ENCODE measurements at places on chromosomes 3 and 15. TPM values are rescaled to one million over a fixed set of nuclear protein-coding genes. Genes with fewer than 3 reads are reported as not detected.

DNA sequence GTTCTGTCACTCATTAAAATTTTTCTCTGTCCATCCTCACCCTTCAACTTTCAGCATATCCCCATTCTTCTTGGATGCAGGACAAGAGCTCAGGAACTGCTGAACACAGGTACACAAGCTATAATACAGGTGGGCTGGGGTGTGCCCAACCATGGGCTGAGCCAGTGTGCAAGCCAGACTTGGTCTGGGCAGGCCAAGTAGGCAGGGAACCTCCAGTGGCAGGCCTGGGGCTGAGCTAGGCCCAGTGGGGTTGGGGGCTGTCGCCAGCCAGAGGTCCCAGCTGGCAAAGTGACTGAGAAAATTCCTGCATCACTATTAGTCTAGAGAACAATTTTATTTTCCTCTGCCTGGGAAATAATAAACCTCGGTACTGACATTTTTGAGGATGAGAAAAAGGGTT is 202.9 kb downstream of the LRRC3B start:
- H3K4me1 ChIP-seq = no peaks in the 10 kb centered on the region
- H3K4me3 ChIP-seq = no peak overlapping the region
- H3K27ac ChIP-seq = no peak overlapping the region
- H3K36me3 ChIP-seq = no peaks in the 10 kb centered on the region
- DNase-seq = no peak

The TRPM1 gene
- total RNA-seq = not detected

The TMCO5A gene
- total RNA-seq = not detected

- H3K27me3 ChIP-seq = no peaks in the 10 kb centered on the region
- no peak overlapping the region for H3K27ac ChIP-seq
- no peaks in the 10 kb centered on the region for H3K36me3 ChIP-seq
- DNase-seq = no peak
These were observed 96.7 kb upstream of the PLXNA1 start for GRCh38 chr3:126886217-126886616.

GRCh38 chr3:105324951-105325350 is 41.8 kb upstream of the ALCAM start:
- no peak overlapping the region for H3K27ac ChIP-seq
- DNase-seq = no peak
- H3K4me3 ChIP-seq = no peak overlapping the region
- H3K4me1 ChIP-seq = no peaks in the 10 kb centered on the region

The PARP15 gene
- 6.1 TPM for total RNA-seq

DNA sequence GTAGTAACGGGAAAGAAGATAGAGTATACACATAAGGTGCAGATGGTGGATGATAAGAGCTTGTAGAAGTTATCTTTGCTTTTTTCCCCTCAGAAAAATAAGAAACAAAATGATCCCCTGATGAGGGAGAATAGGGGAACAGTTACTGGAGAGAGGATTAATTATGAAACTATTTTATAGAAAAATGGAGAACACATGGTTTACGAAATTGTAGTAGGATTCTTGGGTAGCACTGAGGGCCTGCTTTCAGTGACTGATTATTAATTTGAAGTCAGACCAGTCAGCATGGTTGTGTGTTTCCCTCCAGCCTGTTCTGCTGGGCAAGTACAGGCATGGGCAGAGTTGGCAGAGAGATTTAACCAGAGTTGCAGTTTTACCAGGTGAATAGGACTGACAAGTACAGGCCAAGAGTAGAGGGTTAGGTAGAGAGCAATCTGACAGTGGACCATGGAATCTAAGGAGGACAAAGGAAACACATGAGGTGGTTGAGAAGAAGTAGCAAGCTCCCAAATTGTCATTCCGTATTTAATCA is 5.9 kb downstream of the SLC49A4 start:
- H3K27me3 ChIP-seq = no peaks in the 10 kb centered on the region
- H3K4me3 ChIP-seq = no peak overlapping the region
- no peak for DNase-seq
- H3K27ac ChIP-seq = no peak overlapping the region
- no peaks in the 10 kb centered on the region for H3K36me3 ChIP-seq

GRCh38 chr3:117355566-117355965 is 646.0 kb downstream of the TUSC7 start:
- H3K27ac ChIP-seq = no peak overlapping the region
- no peaks in the 10 kb centered on the region for H3K27me3 ChIP-seq
- H3K36me3 ChIP-seq = no peaks in the 10 kb centered on the region

The CFAP100 gene
- 31.9 TPM for total RNA-seq

The NR2F2 gene
- total RNA-seq = 73.5 TPM

The KIF15 gene
- total RNA-seq = 4.0 TPM

- peak overlapping the region; percentile 71 for H3K27ac ChIP-seq
- no peaks in the 10 kb centered on the region for H3K27me3 ChIP-seq
- no peaks in the 10 kb centered on the region for H3K36me3 ChIP-seq
- H3K4me3 ChIP-seq = peak overlapping the region; percentile 94
- H3K4me1 ChIP-seq = peaks cover 3% of the 10 kb centered on the region
These were observed 401 bp downstream of the RAMAC start for GRCh38 chr15:82986442-82986780.

- no peak overlapping the region for H3K4me3 ChIP-seq
- H3K27ac ChIP-seq = no peak overlapping the region
- H3K27me3 ChIP-seq = no peaks in the 10 kb centered on the region
- H3K4me1 ChIP-seq = no peaks in the 10 kb centered on the region
- no peak for DNase-seq
These were observed 19.9 kb downstream of the SQOR start for GRCh38 chr15:45654749-45655148.

The SLC25A26 gene
- total RNA-seq = 18.0 TPM

The SPTBN5 gene
- total RNA-seq = 2.0 TPM

- H3K36me3 ChIP-seq = no peaks in the 10 kb centered on the region
- H3K4me1 ChIP-seq = no peaks in the 10 kb centered on the region
These were observed 175.7 kb upstream of the ADAMTS9 start for GRCh38 chr3:64863226-64864212.

DNA sequence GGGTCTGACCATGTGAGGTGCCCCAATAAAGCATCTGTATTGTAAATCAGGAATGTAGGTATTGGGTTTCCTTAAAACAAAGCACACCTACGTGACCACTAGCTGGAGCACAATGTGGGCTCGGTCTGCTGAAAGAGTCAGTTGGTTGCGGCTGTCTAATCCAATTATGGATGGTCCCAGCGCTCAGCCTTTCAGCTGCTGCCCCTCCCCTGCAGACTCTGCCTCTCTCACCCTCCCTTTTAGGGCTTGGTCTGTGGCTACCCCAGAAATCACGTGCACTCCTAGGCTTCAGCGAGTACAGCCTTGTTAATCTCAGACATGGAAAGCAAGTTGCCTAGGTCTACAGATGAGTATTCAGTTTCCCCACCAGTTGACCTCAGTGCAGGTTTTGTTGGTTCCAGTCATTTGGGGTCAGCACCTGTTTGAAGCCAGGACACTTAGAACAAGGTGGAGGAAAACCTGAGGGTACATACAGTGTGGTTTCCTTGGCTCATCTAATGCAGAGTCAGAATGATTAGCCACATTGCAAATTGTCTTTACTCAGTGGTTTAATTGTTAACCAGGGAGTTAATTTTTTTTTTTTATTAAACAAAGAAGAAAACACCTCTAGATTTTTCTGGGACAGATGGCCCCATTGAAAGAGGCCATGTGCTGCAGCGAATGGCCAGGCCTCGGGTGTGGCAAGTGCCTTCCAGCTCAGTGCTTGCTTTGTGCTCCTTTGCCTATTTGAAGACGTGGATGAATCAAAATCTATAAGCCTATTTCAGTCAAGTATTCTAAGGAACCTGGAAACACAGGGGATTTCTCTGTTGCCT is 137.7 kb downstream of the IGF1R start:
- no peak overlapping the region for H3K4me3 ChIP-seq
- H3K27me3 ChIP-seq = no peaks in the 10 kb centered on the region
- no peaks in the 10 kb centered on the region for H3K36me3 ChIP-seq
- H3K4me1 ChIP-seq = peaks cover 31% of the 10 kb centered on the region

GRCh38 chr15:74405823-74406222 is 27.9 kb downstream of the SEMA7A start:
- no peak for DNase-seq
- H3K4me1 ChIP-seq = no peaks in the 10 kb centered on the region
- no peak overlapping the region for H3K4me3 ChIP-seq
- H3K27ac ChIP-seq = no peak overlapping the region

DNA sequence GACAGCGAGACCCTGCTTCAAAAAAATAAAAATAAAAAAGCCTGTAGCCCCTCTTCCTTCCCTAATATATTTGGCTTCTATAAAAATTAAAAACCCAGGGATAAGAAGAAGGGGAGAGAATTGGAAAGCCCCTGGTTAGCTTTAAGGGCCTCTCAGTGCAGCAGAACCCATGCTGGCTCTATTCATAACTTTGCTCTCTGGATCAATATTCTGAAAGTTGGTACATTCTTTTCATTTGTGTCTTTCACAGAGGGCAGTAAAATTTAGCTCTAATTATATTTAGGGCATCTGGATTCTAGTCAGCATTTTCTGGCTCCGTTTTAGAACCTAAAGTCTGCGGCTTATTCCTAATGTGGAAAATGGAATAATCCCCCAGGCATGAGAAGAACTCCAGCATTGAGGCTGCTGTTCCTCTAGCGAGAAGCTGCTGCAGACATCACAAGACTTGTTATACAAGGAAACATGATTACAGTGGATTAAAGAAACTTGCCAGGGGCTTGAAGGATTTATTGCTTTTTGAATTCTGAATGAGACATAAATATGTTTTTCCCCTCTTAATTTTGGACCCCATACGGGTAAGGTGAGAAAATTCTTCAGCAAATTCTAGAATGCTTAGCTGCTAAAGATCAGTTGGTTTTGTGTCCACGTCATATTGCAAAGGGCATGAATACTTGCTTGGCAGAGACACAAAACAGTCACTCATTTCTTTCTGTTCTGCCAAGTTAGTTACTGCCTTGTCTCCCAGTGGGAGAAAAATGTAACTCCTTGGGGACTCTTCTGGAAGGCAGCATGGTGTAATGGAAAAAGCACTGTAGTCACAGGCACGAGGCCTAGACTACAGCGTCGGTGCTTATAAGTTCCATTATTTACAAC is 177.7 kb downstream of the VGLL4 start:
- H3K36me3 ChIP-seq = peaks cover 6% of the 10 kb centered on the region
- H3K4me3 ChIP-seq = no peak overlapping the region
- DNase-seq = peak; percentile 57
- H3K27me3 ChIP-seq = no peaks in the 10 kb centered on the region

DNA sequence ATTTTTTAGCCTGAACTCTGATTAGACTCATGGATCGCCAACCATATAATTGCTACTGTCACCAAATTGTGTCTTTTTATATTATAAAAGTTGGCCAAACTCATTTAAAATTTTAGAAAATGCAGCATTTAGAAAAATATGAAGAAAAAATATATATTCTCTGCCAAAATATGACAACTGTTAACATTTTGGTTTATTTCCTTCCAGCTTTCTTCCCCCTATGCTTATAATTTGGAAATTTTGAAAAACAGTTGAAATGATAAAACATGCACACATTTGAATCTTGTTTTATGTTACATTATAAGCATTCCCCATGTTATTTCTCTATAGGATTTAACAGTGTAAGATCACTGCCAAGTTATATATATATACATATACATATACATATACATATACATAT is 1112.8 kb downstream of the TUSC7 start:
- no peaks in the 10 kb centered on the region for H3K4me1 ChIP-seq
- no peak overlapping the region for H3K4me3 ChIP-seq
- no peak for DNase-seq
- H3K36me3 ChIP-seq = no peaks in the 10 kb centered on the region
- no peak overlapping the region for H3K27ac ChIP-seq

DNA sequence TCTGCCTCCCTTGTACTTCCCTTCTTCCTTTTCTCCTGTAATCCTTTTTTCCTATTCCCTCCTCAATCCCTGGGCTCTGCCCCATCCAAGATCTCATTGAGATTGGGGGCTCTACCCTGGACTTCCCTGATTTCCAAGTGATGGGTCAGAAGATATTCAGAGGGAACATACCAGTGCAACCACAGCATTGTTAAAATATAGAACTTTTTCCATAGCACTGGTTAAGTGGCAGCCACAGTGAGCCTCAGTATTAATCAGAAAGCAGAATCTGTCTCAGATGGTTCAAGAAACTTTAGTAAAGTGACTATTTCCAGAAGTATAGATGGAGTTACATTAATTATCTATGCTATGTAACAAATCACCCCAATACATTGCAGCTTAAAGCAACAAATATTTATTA is 18.7 kb upstream of the SCN10A start:
- no peak for DNase-seq
- H3K27ac ChIP-seq = no peak overlapping the region
- H3K27me3 ChIP-seq = no peaks in the 10 kb centered on the region
- no peak overlapping the region for H3K4me3 ChIP-seq
- H3K36me3 ChIP-seq = no peaks in the 10 kb centered on the region

The PRR20G gene
- not detected for total RNA-seq

The PGBD4 gene
- 1.5 TPM for total RNA-seq

- no peaks in the 10 kb centered on the region for H3K27me3 ChIP-seq
- no peak overlapping the region for H3K4me3 ChIP-seq
- DNase-seq = peak; percentile 54
- peaks cover 16% of the 10 kb centered on the region for H3K4me1 ChIP-seq
These were observed 107.0 kb downstream of the IGF2BP2 start for GRCh38 chr3:185717627-185718402.

DNA sequence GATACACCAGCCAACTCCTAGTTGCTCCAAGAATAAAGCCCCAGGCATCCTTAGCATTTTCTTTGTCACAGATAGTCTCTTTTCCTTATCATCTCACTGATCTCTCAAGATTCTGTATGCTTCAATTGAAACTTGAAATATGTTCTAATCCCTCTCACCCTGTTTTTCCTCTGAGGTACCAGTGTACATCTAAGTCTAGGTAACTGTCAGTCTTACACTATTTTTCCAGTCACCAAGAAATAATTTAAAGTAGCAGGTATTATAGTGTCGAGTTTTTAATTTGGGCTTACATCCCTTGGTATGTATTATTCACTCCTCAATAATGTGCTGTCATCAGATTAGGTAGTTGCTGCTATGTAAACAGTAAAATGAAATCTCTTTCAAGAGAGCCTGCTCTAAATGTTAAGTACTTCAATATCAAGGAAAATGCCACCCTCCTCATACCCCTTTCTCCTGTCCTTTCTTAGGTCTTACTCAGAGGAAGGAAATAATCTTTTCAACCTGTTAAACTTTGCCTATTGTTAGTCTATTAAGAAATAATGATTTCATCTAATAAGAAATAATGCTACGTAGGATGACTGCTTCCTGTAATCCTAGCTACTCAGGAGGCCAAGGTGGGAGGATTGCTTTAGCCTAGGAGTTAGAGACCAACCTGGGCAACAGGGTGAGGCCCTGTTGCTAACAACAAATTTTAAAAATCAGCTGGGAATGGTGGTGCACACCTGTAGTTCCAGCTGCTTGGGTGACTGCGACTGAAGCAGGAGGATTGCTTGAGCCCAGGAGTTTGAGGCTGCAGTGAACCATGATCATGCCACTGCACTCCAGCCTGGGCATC is 39.8 kb downstream of the TSC22D2 start:
- no peak overlapping the region for H3K27ac ChIP-seq
- peaks cover 3% of the 10 kb centered on the region for H3K36me3 ChIP-seq
- H3K27me3 ChIP-seq = no peaks in the 10 kb centered on the region
- DNase-seq = no peak
- peaks cover 4% of the 10 kb centered on the region for H3K4me1 ChIP-seq

DNA sequence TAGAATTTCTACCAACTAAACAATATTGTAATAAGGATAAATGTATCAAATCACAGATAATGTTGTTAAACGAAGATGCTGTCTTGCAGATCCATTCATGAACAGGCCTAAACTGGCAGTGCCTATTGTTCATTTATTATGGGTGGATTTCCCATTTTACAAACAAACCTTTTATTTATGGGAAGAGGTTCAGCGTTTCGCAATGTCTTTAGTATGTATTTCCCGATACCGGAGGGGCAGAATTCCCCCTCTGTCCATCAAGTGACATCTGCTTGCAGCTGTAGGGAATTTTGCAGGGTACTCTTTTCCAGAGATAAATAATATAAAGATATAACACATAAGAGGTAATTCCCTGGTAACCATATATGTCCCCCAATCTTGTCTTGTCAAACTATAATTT is 5.7 kb downstream of the CEP19 start:
- H3K4me1 ChIP-seq = peaks cover 2% of the 10 kb centered on the region
- H3K4me3 ChIP-seq = no peak overlapping the region
- H3K36me3 ChIP-seq = no peaks in the 10 kb centered on the region
- H3K27ac ChIP-seq = no peak overlapping the region

The ABCC5 gene
- 78.1 TPM for total RNA-seq

Data from lung (tissue), 17 donors.